ENCODE measurements at places on chromosomes 2 and 18.

DNA sequence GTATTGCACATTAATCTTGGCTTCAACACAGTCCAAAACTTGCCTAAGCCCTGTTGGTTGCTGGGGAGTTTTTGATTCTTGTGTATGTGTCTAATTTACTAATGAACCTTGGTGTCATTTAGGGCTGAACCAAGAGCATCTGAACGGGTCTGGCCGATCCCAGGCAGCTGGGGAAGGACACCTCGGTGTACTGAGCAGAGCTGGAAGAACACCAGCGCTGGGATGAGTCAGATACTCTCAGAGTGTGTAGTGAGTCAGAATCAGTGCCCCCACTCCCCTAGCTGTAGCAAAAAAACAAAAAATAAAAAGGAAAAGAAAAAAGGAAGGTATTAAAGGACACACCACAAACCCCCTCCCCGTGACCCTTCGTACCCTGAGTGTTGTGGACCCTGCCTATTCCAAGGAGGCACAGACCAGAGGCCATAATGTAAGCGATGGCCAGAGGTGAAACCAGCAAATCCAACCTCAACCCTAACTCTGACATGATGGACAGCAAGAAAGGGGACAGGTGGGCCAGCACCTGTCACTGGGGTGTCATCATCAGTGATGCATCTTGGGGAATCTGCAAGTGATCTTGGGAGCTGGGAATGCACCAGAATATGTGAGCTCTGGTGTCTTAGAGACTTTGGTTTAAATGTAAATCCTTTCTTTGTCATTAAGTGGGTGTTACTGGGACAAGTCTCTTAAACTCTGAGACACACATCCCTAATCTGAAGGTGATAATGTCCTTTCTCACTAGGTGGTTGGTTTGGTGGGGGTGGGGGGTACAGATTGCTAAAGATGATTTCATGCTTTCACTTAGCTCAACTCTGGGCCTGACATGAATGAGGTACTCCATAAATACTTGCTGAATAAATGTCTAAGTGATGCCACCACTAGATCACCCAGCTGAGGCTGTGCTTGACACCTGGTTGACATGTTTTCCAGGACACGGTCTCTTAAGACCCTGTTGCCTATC lies 34.2 kb upstream of the NCOA1 start:
- DNase-seq: peak; percentile 11

GRCh38 chr2:203347375-203347774 lies 19.2 kb downstream of the ABI2 start:
- DNase-seq: no peak

DNA sequence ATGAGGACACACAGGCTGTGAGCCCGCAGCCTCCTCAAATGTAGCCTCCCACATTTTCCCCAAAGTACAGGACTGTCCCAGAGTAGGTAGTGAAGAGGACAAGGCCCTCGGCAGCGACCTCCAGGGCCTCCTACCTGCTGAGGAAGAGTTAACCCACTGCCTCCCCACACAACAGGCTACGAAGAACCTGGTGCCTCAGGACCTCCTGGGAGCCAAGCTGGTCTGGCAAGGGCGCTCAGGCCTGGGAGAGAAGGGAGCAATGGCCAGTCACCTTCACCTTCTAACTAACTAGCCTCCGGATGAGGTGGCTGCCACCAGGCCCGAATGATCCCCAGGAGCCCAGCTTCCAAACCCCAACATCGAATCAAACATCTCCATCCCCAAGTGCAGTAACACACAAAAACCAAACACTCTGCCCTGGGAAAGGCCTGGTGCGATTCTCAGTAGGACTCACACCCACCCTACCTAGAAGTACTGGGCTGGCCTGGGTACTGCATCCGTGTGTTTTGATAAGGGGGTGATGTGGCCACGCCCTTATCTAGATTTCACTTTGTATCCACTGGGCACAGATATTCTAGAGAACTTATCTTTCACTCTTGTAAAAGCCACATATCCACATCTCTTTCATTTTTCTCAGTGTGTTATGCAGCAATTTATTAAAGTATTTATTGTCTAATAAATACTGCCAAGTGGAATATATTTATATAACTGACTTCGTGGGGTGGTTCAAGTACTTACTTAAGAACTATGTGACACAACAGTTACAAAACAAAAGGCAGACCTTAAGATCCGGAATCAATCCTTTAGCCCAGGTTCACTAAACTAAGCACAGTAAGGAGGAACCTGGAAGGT lies 9.7 kb downstream of the ERFE start:
- no peak for DNase-seq

- DNase-seq: no peak
These were observed 22.8 kb upstream of the LRP1B start for GRCh38 chr2:142153601-142154000.

DNA sequence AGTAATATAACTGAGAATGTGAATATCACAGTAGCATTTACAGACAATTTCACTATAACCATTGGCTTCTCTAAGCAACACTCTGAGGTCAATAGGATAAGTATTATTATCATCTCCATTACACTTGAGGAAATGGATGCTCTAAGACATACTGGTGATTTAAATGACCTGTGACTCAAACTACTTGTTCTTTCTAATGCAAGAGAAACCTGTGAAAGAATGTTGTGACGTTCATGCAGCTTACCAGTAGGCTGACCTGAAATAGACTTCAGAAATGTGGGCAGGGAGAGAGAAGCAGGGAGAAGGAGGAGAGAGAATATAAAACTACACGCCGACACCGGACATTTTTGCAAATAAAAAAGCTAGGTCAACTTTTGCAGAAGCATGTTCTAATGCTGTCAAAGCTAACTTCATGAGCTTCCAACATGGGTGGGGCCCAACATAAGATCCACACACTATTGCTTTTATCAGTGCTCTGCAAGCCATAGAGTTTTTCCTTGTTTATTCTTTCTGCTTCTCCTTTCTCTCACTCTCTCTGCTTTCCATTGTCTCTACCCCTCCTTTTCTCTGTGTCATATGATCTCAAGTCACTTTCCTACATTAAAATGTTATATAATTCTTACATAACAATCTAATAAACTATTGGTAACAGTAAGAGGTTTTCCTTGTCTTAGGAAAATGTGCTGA lies 217.6 kb upstream of the FN1 start:
- DNase-seq: no peak

DNA sequence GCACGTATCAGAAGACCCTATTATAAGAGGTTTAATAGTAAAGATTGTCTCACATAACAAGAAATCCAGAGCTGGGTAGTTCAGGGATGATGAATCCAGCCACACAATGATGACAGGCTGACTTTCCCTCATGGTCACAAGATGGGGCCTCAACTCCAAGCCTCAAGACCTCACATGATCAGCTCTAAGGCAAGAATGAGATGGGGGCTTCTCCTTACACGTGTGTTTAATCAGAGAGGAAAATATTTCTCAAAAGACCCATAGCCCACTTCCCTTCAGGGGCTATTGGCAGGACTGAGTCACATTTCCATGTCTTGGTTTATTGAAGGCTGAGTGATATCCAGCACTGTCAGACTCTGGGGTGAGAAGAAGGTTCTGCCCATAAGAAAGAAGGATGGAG lies 100.2 kb upstream of the FOSL2 start:
- no peak for DNase-seq

GRCh38 chr2:235439959-235440662 lies 53.7 kb upstream of the AGAP1 start:
- no peak for DNase-seq

GRCh38 chr18:44036501-44036900 lies 644.2 kb upstream of the SETBP1 start:
- DNase-seq: no peak

- no peak for DNase-seq
These were observed 64.6 kb downstream of the COLEC12 start for GRCh38 chr18:435940-436339.

DNA sequence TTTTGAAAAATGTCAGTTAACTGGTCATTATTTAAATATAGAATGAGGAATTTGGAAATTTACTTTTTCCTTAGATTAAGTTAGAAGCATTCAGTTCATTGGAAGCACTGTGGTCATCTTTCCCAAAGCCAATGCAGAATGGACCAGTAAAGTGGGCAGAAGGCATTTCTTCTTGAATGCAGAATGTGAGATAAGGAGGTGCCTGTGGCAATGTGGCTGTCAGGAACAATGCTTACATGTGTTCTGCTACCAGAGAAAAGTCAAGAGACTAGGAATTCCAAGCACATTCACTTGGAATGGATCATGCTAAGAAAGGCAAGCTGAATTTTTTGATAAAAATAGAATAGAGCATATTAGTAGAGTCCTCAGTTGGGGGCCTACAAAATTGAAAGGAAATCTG lies 295.0 kb upstream of the KCNH7 start:
- no peak for DNase-seq

- DNase-seq: no peak
These were observed 195.0 kb downstream of the CYP26B1 start for GRCh38 chr2:71952572-71953188.

DNA sequence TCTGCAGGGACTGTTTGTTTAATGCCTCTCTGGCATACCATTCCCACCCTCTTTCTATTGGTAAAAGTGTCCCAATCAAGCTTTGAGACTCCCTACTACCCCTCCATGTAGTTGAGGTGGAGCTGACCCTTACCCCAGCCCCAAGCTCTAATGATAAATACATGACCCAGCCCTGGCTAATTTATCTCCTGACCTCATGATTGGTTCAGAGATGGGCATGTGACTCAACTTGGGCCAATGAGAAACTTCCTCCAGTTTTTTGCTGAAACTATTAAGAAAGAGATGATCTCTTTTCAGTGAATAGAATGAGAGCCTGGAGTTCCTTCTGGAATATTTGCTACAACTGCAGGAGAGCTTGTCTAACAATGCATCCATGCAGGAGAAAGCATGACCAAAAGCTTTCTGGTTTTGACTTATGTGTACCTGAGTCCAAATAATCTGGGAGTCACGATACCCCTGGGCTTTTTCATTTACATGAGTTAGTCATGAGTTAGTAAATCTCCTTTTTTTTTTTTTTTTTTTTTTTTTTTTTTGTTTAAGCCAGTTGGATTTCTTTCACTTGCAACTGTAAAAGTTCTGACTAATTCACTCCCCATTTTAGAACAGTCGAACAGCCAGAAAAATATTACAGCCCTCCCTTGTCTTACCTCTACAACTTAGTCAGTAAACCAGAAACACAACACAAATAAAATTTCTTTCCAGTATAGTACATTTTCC lies 66.5 kb upstream of the TLK1 start:
- DNase-seq: no peak

DNA sequence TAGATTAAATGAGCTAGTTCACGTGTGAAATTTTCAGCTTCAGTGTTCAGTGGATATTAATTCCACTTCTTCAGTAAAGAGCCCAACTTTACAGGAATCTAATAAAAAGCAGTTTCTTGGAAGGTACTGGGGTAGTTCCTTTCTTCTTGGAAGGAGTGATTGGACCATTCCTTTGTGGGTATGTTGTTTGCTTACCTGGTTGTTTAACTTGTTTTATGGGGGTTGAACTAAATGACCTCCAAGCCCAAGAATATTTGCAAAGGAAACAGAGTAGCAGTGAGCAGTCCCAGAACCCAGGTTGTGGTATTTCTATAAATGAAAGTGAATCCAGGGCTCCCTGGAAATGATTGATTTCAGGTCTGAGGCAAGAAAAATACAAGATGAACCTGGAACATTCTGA lies 31.4 kb downstream of the KCNJ13 start:
- no peak for DNase-seq

All from stimulated activated CD4-positive, alpha-beta T cell treated with anti-CD3 and anti-CD28 coated beads, Interleukin-12 subunit alpha, Interleukin-12 subunit beta, amount 100 ng/mL, for 24 hours (primary cell).